ENCODE measurements at places on chromosomes 4 and X.

DNA sequence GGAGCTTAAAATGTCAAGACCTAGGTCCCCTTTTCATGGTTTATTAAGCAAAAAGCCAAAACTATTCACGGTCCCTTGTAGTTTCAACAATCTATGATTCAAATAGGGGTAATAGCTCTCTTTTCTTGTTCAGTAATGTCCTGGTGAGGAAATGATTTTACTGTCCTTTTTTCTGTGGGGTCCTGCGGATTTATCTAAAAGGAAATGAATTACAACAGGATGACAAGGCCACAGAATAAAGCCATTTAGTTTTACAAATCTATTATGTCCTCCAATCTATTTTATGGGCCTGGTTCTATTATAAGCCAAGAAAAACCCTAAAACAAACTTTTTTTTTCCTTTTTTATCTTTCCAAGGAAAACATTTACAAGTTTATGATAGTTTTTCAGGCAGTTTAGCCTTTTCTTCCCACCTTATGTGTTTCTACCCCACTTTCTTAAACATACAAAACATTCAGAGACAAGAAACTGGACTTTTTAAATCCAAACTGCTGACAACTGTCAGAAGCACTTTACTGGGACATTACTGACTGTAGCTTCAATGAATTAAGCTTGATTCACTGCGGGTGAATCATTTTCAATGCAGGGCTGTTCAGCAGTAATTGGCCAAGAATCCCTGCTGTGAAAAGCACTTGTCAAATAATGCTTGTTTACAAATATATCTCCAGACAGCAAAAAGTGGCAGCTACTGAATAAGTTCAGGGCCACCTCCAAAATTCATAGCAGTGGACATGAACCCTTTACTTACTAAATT, 4.3 kb downstream of the EPHA5 start:
- no peak for DNase-seq

DNA sequence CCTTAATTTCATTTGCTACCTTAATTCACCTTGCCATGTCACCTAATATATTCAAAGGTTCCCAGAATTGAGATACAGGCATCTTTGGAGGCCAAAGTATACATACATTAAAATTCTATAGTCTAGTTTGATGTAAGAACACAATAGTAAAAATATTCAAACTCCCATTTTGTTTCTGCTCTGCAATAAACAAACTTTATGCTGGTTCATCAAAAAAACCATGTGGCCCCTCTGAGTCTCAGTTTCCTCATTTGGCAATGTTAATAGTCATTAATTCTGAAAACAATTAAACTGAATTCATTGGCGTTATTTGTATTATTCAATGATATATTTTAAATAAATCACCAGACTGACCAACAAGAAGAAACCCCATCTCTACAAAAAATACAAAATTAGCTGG, 639.4 kb upstream of the INTU start:
- DNase-seq: no peak

GRCh38 chr4:96787766-96788165, 947.9 kb downstream of the PDHA2 start:
- DNase-seq: no peak

- DNase-seq: no peak
Measured at GRCh38 chrX:149648932-149649331, 17.3 kb upstream of the TMEM185A start.

DNA sequence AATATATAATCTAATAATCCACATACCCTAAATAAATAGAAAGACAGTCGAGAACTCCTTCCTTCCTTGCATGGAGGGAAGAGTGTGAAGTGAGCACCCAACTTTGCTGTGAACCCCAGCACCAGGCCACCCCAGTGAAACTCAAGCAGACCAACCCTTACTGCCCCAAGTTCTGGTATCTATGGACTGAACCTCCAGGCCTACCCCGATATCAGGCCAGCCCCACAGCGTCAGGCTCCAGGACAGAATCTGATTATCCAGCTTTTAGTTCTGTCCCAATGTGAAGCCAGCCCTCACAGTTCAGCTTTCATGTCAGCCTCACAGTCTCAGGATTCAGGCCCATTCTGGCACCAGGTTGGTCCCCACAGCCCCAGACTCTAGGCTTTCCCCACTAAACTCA, 1617.2 kb upstream of the AGA start:
- no peak for DNase-seq

DNA sequence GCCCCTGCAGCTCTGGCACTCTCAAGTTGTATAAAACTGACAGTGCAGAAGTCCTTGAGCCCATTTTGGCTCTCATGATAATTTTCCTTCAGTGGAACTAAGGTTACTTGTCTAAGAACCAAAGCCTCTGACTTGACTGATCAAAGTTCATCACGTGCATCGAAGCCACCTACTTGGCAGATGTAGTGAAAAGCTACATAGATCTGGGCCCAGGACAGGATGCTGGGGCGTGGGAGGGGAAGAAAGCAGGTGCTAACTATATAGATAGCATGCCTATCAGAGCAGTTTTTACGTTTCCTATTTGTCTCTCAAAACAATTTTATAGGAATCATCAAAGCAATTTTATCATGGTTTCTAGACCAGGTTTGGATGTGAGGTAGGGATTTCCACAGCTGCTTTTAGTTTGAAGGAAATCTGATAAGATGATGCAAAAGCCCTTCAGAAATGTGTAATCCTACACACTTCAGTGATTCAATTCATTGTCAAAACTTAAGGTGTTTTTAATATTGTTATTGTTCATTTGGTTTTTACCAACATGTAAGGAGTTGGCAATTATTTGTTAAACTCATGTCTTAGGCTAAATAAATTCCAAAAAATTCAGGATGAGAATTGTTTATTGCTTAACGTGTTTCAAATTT, 1.2 kb upstream of the CD40LG start:
- no peak for DNase-seq

DNA sequence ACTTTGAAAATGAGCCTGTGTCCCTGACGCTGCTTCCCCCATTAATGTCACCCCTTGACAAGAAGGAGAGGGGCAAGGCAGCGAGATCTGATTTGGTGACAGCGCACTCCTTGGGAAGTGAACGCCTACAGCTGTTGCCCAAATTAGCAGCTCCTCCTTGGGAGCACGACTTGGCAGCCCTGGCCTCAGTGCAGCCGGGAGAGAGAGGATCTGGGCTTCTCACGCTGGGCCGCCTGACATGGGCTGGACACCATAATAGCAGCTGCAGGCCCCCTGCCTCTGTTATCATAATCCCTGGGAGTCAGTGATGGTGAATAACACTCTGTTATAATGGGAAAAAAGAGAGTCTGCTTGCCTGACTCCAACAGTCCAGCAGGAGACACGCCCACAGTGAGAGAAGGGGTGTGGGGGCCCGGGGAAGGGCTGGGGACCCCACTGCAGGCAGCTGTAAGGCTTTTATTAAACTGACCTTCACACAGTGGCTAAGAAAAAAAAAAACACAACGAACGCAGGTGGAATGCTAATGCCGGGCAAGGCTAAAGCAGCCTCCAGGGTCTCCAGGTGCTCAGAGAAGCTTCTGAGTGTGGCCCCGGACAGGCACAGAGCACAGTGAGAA, 73.3 kb downstream of the PSAPL1 start:
- no peak for DNase-seq

DNA sequence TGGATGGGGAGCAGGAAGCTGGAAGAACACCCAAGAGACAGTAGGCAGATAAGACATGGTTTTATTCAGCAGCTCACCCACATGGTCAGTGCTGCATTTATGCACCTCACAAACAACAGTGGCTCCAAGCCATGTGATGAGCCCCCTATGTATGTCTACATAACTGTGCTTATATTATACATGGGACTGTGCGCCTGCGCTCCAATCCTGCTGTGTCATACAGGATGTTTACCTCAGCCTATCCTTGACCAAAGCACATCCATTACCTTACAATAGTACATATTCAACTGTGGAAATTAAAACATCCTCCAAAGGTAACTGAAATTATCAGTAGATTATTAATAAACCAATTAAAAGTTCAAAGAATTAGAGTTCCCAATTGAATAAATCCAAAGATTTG, 44.1 kb upstream of the SGMS2 start:
- DNase-seq: no peak

DNA sequence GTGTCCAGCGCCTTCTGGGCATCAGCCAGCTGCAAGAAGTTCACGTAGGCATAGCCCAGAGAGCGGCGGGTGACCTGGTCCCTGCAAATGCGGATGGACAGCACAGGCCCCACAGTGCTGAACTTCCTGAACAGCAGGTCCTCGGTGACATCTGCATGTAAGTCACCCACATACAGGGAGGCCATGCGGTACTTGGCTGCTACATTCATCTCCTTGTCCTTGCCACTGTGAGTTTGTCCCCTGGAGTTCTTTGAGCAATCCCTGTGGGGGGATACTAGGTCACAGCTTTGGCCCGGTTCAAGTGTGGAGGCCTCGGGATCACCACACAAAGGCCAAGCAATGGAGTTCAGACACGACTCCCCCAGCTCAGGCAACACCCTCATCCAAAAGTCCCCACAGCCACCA, 776 bp downstream of the PABPC4L start:
- DNase-seq: no peak

DNA sequence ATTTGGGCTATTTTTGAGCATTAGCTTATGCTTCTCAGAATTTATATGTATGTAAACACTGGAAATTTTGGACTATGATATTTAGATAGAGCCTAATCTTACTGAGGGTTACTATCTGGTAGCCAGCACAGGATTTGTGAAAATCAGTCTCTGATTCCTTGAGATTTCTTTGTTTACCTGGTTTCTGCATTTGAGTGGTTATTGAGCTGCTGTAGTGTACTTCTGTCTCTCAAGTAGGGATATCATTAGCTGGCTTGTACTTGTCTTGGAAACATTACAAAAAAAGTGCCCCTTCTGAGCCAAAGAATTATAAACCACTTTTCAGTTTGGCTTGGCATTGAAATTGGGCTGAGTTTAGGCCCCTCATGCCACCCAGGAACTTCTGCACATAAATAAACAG, 49.7 kb downstream of the TLL1 start:
- DNase-seq: no peak

All from kidney epithelial cell (primary cell).